SK-MEL-5 (cell line): ENCODE measurements at places on chromosomes 3 and 15. TPM values are rescaled to one million over a fixed set of nuclear protein-coding genes. Genes with fewer than 3 reads are reported as not detected.

DNA sequence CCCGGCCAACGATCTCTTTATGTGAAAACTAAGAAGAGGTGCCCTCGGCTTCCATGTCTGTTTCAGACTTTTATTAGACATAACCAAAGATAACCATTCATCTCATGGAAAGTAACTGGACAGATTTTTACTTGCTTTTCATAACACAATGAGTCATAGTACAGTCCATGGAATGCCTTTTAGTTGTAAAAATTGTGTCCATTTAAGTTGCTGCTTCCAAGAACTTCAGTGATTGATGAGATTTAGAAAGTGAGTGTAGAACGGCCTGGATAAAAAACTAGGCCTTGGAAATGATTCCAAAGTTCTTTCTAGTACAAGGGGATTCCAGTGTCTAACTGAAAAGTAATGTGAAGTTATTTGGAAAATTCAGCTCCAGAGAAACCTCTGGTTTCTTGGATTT, 10.8 kb downstream of the EIF2AK4 start:
- DNase-seq = no peak

PAK6 gene
- total RNA-seq = not detected in 2 replicates

DNA sequence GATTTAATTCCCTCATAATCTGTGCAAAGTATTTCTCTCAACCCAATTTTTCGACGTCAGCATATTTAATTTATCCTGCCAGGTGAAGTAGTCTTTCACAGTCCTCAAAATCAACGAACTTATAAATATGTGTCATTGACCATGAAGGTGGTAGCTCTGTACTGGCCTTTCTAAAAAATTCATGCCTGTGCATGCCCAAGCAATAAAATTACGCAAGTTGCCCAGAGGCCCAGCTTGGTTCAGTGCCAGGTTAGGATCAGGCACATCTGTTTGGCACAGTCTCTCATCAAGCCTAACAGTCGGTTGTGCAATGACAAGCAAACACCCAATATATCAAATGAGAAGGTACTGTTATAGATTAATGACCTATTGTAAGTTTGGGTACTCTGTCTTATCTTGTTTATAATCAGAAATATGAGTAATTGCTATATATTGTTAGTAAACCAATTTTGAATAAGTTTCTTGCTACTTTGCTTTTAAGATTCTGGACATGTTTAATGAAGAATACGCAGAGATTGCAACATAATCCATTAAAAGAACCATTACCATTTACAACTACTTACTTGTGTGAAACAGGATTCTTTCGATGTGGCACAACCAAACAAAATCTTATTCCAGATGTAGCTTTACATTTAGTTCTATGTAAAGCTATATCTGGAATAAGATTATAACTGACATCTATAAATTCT, 159.0 kb upstream of the IL12A start:
- DNase-seq = peak; percentile 63

DNA sequence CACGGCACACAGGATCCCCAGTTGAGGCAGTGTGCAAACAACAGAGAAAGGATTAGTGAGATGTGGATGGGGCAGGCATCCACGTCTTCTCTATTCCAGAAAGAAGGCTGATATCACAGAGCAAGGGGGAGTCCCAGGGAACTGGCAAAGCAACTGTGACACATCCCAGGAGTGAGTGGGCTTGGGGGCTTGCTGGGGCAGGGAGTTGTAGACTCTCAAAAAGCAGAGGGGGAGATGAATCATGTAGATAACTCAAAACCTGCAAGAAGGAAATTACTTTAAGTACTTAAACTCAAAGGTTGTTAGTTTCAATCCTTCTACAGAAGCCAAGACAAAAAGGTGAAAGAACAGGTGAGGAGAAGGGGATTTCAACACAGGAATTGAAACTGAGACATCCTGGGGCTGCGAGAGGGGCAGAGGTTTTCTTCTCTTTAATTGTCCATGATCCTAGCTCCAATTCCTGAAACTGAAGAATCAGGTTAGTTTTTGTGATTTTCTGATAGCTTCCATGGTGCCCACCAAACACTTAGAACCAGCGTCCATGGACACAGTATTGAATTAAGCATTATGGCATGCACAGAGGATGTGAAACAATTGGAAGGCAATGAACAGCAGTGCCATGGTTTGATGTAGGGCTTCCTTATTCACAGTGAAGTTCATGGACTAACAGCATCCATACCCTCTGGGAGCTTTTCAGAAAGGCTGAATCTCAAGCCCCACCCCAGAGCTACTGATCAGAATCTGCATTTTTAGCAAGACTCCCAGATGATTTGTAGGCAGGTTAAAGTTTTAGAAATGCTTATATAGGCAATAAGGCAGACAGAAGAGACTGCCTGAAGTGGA, 52.0 kb downstream of the CCR3 start:
- no peak for DNase-seq
